ENCODE measurements at places on chromosomes 7 and 10. TPM values are rescaled to one million over a fixed set of nuclear protein-coding genes. Genes with fewer than 3 reads are reported as not detected.

ALKBH4 gene
- 18.1 TPM for polyA plus RNA-seq

CTAGE4 gene
- polyA plus RNA-seq, result not detected

TRPV5 gene
- polyA plus RNA-seq, result not detected

POU6F2 gene
- polyA plus RNA-seq, result not detected

HTR5A gene
- not detected for polyA plus RNA-seq

SLC26A5 gene
- polyA plus RNA-seq, result not detected

HOXA4 gene
- not detected for polyA plus RNA-seq

RASA4B gene
- 7.4 TPM for polyA plus RNA-seq

AZGP1 gene
- polyA plus RNA-seq, result not detected

PHYH gene
- polyA plus RNA-seq, result 10.2 TPM

CALHM3 gene
- polyA plus RNA-seq, result not detected

MYPN gene
- polyA plus RNA-seq, result not detected

IFIT2 gene
- polyA plus RNA-seq, result 13.6 TPM

SFTPA1 gene
- not detected for polyA plus RNA-seq

MINPP1 gene
- 3.9 TPM for polyA plus RNA-seq

TRPV6 gene
- polyA plus RNA-seq, result not detected

IL2RA gene
- polyA plus RNA-seq, result 27.2 TPM

CDHR1 gene
- not detected for polyA plus RNA-seq

ACBD7 gene
- not detected for polyA plus RNA-seq

FAM25C gene
- polyA plus RNA-seq, result not detected

LIPK gene
- polyA plus RNA-seq, result not detected

SVIL gene
- 2.6 TPM for polyA plus RNA-seq

SMO gene
- polyA plus RNA-seq, result 0.36 TPM

LRIT1 gene
- polyA plus RNA-seq, result not detected

PNLIPRP2 gene
- polyA plus RNA-seq, result not detected

Measured in IgD-negative memory B cell (primary cell).